ENCODE measurements at places on chromosomes 12 and 14.

DNA sequence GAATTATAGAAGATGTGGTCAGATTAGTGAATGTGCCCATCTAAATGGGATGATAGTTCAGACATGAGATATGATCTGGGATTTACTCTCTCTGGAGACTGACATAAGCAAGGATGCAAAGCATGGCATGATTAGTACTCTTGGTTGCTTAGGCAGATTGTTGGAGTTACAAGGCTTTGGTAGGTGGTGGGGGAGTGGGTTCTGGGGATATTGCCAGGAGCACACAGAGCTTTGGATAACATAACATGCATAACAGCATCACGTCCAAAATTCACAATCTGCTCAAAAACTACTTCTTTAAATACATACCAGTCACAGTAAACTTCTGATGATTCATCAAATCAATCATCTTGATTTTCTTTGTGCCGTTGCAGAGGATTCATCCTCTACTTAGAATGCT lies 287.4 kb downstream of the ACSS3 start:
- DNase-seq = no peak

DNA sequence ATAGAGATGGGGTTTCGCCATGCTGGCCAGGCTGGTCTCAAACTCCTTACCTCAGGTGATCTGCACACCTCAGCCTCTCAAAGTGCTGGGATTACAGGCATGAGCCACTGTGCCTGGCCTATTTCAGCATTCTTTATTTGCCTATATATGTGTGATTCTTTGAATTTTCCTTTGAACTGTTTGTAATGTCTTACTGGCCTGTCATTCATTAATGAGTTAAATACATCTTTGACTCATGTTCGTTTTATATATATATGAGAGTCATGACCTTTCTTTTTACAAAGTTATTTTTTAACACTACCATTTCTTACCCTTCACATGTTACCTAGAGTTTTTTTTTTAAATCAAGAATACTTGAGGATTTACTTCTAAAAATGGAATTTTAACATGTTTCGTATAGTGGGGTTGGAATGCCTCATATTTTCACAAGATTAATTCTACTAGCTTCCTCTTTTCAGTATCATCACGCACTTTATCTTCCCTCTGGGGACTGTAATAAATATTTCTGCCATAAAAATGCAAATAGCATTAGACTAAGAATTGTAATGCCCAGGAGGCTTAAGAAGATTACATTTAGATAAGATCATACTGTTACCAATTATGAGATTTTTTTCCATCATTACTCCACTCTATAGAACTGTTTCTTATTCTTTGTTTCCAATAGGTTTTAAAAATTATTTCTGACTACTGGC lies 66.7 kb downstream of the NTN4 start:
- no peak for DNase-seq

DNA sequence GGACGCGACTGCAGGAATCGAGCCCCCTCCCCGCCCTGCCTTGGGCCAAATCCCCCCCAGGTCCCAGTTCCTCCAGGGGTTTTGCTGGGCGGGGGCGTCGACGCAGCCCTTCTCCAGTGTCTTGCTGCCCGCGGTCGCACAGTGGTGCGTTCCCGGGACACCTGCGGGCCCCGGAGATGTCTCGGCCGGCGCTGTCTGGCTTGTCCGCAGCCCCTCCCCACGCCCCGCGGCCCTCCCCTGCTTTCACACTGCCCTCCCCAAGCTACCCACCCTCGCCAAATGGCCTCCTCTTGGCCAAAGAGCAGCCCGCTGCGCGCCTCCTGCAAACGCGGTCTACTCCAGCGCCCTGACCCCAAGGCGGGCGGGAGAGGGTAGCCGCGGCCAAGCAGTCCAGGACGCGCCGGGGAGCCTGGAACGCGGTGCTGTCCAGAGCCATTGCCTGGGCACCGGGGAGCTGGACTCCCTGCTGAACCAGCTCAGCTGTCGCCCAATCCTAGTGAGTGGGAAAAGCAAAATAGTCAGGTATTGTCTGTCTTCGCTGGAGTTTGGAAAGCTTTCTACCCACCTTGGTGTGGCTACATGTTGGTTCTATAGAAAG lies 122.0 kb downstream of the AACS start:
- DNase-seq = no peak

GRCh38 chr12:102281231-102281630 lies 83.6 kb upstream of the PMCH start:
- no peak for DNase-seq

- DNase-seq = no peak
Observed at GRCh38 chr12:15520844-15521243, 198.5 kb downstream of the PTPRO start.

DNA sequence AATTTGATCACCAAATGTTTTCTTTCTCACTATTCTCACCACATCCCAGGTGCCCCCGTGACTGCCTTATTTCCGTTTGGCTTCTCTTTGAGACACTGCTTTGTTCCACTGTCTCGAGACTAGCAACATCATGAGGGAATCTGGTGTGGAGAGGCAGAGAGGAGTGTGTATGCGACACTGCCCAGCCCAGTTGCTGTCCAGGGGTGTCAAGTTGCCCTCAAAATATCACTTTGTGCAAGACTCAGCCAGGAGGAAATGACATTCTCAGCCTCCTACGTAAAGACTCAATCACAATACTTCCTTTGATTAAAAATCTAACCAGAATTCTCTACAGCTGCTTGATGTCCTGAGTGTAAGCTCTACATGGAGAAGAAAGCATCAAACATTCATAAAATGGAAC lies 48.2 kb upstream of the EEA1 start:
- no peak for DNase-seq

GRCh38 chr12:19965196-19966038 lies 402.9 kb upstream of the PDE3A start:
- DNase-seq = no peak

DNA sequence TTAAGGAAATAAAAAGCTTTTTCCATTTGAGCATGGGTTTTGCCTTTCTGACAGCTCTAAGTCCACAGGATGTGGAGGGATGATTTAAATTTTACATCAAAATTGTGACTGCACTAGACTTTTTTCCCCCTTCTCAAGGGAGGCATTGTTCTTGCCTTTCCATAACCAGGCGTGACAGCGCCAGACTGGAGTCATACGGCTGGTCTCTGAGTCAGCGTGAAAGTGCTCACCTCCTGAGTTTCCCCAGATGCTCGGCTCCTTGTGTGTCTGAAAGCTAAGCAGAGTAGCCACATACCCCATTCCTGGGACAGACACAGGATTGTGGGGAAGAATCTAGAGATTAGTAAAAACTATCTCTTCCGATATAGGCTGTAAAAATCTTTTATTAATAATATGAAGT lies 43.1 kb downstream of the SOX5 start:
- DNase-seq = no peak

DNA sequence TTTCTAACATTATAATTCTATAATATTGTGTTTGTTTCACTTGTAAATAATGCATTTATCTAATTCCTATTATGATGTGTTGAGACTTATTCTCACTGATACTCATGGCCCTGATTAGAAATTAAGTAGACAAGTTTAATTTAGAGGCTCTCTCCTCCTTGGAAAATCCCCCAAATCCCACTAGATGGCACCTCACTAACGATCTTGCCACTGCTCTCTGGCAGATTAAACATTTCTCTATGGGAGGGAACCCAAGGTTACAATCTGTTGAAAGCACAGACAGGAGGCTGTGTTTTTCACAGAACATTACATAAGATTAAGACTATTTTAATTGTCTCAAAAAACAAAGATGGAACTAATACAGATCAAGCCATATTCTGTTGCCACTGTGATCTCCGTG lies 318.7 kb downstream of the LRFN5 start:
- no peak for DNase-seq

GRCh38 chr12:90770861-90771260 lies 184.1 kb downstream of the CCER1 start:
- no peak for DNase-seq

- DNase-seq = no peak
Observed at GRCh38 chr14:68846466-68846865, 53.6 kb upstream of the ZFP36L1 start.

- no peak for DNase-seq
Observed at GRCh38 chr14:34711796-34712712, 2.3 kb downstream of the CFL2 start.

- DNase-seq = no peak
Observed at GRCh38 chr12:27344760-27345159, 12.1 kb downstream of the BMAL2 start.

DNA sequence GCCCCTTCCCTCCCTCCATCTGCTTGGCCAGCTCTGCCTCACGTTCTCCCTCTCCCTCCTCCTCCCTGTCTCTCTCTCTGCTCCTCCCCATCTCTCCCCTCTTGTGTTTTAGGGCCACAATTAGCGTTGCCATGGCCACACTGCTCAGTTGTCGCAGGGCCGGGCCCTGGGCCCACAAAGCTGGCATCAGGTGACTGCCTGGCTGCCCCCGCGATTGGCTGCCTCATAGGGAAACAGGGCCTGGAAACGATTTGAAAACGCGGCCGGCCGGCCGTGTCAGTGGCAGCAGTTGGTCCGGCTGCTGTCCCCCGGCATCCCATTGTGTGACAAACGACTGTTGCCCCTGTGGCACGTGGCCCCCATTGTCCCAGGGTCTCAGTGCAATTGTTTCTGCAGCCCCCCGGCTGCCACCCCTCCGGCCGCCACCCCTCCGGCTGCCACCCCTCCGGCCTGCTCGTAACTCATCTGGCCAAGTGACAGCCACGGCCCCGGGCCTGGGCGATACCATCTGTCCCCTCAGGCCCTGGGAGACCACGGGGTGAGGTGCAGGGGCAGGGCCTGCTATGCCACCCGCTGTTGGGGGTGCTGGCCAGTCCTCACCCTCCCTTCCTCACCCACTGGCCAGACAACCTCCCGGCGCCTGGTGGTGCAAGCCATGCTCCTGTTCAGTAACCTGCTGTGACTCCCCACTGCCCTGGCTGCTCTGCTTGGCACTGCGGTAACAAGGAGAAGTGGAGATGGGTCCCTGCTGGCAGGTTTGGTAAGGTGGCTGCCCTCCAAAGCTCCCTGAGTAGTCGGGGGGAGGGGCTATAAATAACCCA lies 17.4 kb downstream of the FOXN4 start:
- no peak for DNase-seq

- no peak for DNase-seq
Observed at GRCh38 chr12:27107986-27108385, 25.6 kb upstream of the C12orf71 start.

GRCh38 chr12:100234591-100235304 lies 32.1 kb downstream of the DEPDC4 start:
- no peak for DNase-seq

DNA sequence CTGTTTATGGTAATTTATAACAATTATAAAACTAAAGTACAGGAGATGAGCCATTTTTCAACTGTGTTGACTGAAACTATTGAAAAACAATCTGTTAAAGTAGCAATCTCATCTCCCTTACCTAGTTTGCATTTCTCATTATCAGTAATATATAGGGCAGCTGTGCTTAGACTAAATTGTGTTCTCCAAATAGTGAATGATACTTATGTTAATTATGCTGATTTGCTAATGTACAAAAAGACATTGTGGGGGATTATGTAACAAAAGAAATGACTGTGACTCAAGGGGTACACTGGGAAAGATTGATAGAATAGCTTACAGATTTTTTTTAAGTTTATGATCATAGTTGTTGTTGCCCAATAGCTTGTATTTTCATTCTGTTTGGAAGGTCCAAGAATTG lies 207.7 kb downstream of the FUT8 start:
- no peak for DNase-seq

- no peak for DNase-seq
Observed at GRCh38 chr12:54988402-54989054, 4.0 kb upstream of the TESPA1 start.

DNA sequence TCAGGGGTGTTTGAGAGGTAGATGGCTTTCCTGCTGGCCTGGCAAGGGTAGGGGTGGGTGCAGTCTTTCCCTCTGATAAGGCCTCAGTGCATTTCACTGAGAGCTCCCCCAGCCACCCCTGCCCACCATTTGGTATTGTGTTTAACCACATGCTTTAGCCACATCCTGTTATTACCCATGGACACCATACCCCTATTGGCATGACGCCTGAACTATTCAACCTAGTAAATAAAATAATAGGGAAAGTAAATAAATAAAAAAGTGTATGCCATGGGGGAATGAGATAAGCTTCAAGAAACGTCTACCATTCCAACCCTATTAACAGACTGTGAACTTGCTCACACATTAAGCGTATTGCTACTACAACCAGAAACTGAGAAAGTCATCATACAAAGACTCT lies 7.6 kb upstream of the LGR5 start:
- DNase-seq = no peak

DNA sequence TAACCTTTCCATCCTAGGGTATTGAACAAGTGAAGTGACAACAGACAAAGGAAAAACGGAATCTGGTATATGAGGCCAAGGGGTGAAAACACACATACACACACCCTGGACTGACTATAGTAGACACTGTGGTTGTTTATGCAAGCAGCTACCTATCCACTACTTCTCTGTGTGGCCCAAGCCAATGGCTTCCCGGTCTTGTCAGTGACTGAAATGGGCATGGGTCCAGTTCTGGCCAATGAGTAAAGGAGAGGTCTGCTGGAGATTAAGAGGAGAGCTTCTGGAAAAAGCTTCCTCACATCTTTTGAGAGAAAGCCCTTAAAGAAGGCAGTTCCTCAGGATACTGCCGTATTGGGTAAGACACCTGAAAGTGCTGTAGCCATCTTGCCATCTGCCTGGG lies 19.3 kb downstream of the MBIP start:
- no peak for DNase-seq

- peak; percentile 75 for DNase-seq
Observed at GRCh38 chr14:21868442-21869046, 194.9 kb upstream of the OR4E1 start.

DNA sequence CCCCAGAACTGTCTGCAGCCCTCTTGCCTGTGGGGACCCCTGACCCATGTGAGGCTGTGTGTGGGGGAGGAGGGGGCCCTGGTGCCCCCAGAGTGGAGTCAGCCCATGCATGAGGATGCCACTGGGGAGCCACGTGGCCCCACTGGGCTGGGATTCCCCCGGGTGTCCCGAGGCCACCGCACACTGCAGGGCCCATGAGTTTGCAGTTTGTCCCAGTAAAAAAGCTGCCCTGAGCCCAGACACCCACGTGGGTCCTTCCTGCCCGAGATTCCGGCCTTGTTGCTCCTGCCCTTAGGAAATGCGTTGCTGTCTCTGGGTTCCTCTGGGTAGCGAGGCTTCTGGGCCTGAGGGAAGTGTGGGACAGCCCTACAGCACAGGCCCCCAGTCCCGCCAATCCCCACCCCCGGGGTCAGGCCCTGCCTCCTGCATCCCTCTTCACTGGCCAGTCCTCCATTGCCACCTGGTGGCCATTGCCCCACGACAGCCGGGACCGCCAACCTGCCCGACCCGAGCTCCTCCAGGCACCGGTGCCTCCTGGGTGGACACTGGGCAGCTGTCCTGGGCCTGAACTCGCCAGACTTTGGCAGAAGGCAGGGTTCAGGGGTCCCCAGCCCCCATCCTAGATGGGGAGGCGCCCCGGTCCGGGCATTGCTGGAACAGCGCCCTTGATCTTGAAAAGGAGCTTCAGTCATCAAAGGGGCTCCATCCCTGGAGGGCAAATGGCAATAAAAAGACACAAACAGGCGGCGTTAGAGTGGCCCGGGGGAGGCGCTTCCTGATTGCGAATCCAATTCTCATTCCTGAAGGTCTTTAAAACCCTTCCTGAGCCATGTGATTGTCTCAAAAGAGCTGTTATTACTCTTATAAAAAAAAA lies 15.6 kb upstream of the C14orf180 start:
- DNase-seq = peak; percentile 58

All from naive thymus-derived CD4-positive, alpha-beta T cell (primary cell).